Stimulated activated CD4-positive, alpha-beta T cell treated with anti-CD3 and anti-CD28 coated beads, Interleukin-15, amount 100 ng/mL, for 1 hour (primary cell): ENCODE measurements at places on chromosomes 12 and 14.

GRCh38 chr12:114757684-114758325 lies 73.8 kb upstream of the TBX3 start:
- DNase-seq = no peak

DNA sequence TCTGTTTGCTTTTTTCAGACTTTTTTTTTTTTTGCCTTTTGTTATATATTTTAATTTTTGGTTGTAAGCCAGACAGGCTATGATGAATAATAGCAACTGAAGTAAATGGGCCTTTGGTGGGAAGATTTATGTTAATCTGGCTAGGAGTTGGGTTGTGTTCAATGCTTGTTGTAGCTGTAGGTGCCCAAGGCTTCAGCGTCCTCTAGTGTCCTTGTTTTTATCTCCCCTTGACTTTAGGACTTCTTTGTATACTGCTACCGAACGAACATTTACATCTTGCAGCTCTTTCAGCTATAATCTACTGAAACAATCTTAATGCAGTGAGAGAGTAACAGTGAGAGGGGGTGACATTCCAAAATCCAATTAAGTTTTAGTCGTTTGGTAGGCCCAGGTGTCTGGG lies 848.4 kb upstream of the FBXO33 start:
- DNase-seq = no peak

GRCh38 chr12:132904718-132905328 lies 17.4 kb upstream of the CHFR start:
- DNase-seq = peak; percentile 91

- no peak for DNase-seq
These were observed 185.1 kb downstream of the MDGA2 start for GRCh38 chr14:47490353-47490752.

- DNase-seq = no peak
These were observed 71.6 kb downstream of the ITPK1 start for GRCh38 chr14:93044121-93044520.

- no peak for DNase-seq
These were observed 2.8 kb downstream of the PIANP start for GRCh38 chr12:6697584-6698351.

DNA sequence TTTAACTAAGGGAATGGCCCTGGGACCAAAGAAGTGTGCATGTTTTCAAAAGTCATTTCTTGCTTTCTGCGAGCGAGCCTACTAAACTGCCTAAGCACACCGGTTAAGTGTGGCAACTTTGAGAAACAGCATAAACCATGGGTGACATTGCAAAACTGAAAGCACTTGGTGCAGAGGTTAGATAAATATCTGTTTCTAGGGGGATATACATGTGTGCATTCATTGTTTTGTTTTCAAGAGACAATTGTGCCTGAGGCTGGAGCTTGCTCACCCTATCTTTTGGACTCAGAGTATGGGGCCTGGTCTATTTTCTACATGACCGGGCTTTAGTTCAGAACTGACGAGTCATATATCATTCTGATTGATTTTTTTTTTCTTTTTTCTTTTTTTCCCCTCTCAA lies 923.4 kb downstream of the NRXN3 start:
- DNase-seq = no peak

DNA sequence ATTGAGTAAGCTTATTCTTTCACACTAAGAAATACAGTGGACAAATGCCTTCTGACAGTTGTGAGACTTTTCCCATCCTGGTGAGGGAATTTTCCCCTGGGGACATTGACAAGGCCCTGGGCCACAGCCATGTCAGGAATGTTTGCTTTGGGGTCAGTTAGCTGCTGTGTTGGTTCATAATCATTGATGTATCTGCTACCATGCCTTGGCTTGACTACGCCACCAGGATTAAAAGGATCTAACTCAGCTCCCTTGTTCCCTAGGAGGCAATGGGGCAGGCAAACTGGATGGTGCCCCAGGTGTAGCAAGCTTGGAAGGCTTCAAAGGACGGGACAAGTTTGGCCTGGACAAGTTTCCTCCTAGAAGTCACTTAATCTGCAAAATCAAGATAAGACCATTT lies 3.1 kb upstream of the CCDC88C start:
- no peak for DNase-seq

DNA sequence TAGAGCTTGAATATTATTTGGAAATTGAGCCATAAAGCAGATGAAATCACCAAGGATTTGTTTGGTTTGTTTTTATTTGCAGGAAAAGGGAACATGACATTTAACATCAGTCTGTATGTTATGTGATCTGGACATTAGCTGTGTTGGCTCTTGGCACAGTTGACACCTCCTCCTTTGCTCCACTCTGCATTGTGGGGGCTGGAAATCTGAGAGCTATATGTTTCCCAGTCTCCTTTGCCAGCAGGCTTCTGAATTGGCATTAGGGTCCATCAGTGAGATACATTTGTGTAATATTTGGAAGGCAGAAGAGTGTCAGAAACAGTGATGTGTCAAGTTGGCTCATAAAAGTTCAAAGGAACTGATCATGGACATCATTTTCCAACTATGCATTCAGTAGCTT lies 322.1 kb upstream of the ATP2B1 start:
- DNase-seq = no peak

DNA sequence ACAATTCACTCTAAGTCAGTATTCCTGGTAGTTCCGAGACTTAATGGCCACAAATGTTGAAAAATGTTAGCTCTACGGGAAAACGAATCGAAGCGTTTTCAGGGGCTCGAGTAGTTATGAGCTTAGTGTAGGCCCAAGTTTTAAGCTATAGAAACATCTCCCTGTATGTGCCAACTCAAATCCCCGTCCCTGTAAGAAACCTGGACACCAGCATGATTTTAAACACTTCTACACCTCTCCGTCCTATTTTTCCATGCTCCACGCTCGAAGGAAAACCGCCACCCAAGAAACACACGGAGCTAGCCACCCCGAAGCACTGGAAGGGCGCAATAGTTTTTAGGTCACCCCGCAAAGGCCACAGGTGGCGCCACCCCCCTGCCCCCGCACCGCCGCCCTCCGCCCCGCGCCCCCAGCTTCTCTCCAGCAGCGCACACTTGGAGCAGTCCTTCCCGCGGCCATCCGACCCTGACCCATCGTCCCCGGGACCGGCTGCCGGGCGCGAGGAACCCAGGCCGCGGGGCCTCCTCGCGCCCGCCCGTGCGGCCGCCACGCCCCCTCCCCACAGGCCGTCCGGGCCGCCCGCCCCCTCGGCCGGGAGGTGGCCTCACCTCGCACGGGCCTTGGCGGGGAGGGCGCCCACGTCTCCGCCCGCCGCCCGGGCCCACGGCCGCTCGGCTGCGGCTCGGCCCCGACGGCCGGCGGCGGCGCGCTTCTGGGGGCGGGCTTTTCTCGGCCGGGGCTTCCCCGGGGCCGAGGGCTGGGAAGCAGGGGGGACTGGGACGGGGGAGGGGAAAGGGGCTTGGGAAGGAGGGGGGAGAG lies 522 bp downstream of the R3HDM2 start:
- no peak for DNase-seq

- no peak for DNase-seq
These were observed 19.0 kb upstream of the MSRB3 start for GRCh38 chr12:65259501-65259900.

DNA sequence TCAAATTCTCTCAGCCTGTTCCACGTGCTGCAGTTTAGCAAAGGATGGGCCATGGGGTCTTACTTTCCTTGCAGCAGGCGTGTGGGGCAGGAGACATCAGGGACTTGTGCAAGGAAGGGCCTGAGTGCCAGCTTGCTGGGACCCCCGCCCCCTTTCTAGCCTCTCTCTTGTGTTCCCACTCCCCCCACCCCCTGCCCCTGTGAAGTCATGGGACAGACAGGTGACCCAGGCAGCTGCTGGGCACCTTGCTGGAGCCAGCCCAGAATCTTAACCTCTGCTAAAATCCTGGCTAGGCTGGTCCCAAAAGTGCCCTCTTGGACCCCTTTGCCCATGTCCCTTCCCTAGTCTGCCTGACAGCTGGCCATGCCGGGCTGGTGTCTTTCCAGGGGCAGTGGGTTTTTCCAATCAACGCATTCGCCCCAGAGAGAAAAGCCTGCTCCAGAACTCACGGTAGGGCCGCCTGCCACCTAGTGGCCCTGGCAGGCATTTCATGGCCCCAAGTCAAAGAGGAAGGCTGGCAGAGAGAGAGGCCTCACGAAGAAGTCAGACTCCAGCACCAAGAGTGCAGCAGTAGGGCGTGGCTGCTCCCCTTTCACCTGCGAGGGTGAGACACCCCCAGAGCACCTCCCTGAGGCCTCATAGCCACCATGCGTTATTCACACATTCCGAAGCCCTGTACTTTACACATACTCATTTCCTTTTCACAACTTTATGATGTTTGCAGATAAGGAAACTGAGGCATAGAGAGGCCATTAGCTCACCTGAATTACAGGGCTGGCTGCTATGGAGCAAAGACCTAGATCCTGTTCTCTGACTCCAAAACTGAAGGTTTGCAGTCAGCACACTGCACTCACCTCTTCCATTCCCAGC lies 67.4 kb downstream of the LGMN start:
- peak; percentile 68 for DNase-seq

GRCh38 chr14:106493962-106494823 lies 967.8 kb downstream of the TMEM121 start:
- no peak for DNase-seq

DNA sequence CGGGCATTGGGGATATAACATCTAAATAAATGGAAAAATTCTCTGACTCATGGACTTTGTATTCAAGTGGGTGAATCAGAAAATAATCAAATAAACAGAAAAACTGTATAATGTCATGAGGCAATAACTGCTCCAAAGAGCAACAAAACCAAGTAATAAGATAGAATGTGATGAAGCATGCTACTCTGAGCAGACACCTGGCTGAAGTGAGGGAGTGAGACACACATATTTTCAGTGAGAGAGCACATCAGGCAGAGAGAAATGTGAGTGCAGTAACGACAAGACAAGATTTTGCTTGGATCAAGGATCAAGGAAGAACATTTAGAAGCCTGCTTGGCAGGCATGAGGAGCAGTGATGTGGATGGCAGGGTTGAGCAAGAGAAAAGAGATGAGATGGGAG lies 75.8 kb upstream of the CCDC91 start:
- DNase-seq = no peak

DNA sequence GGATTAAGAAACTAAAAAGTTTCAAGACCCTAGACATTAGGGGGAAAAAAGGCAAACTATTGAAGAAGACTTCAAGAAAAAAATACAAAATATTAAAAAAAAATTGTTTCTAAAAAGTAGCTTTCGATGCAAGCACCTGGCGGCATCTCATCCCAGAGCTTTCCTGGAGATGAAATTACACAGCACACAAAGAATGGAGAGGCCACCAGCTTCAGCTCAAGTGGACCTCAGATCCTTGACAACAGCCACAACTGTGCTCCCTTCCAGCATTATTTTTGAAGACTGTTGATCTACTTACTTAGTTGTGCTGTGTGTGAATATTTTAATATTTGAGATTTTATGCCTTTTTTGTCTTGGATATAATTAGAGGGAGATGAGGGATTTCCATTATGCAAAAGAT lies 479.0 kb downstream of the GLT1D1 start:
- no peak for DNase-seq

DNA sequence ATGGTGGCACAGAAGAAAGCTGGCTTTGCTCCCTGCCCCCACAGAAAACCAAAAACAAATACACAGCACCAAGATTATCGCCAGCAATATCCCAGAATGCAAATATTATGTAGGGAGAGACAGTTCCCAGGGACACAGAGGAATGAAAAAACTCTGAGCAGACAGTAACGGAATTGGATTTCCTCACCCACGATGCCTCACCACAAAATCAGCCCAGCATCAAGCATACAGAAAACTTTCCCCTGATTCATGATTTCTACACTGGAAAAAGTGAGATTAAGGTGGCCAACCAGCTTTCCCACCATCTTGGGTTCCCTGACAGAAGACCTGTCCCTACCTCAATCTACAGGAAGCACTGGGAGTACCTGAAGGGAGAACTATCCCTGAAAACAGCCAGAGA lies 36.6 kb downstream of the PARP11 start:
- no peak for DNase-seq

DNA sequence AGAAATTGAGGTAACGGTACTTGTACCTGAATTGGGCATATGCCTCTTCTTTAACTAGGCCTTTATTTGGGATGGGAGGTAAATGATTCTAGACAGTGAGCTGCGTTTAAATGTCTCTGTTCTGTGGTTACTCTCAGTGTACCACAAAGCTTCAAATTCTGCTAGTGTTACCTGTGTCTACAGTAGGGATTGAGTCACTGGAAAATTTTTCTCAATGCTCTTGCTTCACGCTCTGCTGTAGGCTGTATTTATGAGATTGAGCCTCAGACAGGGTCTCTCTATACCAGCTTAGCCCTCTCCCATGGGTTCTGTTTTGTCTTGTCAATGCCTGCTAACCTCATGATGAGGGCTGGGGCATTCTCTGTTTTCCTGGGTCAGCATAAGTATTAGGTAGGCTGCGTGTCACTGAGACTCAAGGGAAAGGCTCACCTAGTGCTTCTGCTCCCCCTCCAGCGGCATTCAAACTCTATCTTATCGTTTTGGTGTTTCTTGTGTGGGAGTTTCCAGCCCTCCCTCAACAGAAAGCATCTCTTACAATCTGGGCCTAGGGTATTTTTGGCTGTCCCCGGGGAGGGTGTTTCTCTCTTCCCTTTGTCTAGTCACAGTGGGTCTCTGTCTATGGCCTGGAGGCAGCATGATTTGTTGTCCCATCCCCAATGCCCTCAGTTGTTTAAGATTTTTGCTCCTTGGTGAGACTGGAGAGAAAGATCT lies 285.8 kb downstream of the ADGRD1 start:
- DNase-seq = no peak

DNA sequence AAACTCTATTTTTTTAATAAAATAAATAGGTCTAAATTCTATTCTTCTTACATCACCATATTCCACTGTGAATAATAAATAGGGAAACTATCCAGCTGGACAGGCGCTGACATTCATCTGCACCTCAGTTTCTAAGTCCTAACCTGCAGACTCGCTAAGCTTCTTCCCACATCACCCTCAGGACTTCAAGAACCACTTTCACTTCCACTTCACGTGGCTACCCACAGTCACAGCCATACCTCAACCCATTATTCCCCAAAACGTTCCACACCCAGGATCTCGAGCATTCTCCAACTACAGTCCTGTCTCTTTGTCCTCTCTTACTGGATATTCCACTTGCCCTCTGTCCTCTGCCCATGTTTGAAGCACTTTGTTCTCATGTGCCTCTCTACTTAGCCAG lies 71.1 kb downstream of the C2CD5 start:
- no peak for DNase-seq

DNA sequence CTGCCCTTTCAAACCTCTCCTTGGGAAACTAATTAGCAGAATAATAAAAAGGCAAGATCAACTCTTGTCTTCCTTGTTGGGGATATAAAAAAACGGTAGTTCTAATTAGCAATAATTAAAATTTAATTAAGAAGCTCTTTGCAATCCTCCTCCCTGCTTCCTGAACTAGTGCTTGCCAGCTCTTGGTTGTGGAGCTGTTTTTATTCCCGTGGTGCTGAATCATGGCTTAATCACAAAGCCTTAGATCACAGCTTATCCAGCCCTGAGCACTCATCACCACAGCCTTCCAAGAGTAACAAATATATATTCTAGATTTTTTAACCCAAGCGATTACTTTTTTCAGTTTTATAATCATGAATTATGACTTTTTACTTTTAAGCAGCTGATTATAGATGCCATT lies 63.2 kb upstream of the INSM2 start:
- no peak for DNase-seq

DNA sequence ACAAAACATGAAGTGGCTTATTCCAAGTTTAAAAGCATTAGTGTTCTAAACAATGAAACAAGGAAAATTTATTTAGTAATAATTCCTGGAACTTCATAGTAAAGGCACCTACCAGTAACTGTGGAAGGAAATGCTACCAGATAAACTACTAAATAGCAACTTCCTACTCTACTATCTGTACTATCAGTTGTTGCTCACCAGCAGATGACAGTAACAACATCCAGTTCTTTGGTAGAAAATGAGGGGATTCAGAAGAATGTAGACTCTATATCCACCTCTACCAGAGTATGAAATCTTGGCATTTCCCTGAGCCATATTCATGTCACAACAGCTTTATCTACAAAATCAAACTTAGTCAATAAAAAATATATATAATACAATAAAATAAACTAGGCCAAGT lies 3.1 kb downstream of the ENTPD5 start:
- no peak for DNase-seq
